ENCODE measurements at places on chromosomes 11 and 22. TPM values are rescaled to one million over a fixed set of nuclear protein-coding genes. Genes with fewer than 3 reads are reported as not detected.

- peak; percentile 63 for DNase-seq
- peaks cover 14% of the 10 kb centered on the region for H3K4me1 ChIP-seq
- H3K27me3 ChIP-seq: no peaks in the 10 kb centered on the region
- peak overlapping the region; percentile 89 for H3K4me3 ChIP-seq
- H3K27ac ChIP-seq: peak overlapping the region; percentile 98
Measured at GRCh38 chr11:11842421-11843008, 743 bp downstream of the USP47 start.

DNA sequence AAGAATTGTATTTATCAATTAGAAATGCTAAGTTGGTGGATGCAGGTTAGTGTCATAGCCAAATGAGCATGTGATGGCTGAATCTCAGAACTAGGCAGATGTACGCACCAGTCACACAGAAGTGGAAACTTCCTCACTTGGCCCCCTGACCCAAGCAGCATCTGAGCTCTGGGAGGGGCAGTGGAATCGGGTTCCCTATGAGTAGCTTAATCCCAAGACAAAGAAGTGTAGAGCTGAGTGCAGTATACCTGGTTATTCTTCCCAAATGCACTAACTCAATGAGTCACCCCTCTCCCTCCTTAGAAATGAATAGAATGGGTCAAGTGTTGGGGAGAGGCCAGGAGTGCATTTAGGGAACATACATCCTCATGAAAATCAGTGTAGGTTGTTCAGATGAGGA is 224.6 kb downstream of the FAT3 start:
- no peaks in the 10 kb centered on the region for H3K36me3 ChIP-seq
- no peaks in the 10 kb centered on the region for H3K4me1 ChIP-seq
- H3K4me3 ChIP-seq: no peak overlapping the region
- no peaks in the 10 kb centered on the region for H3K27me3 ChIP-seq
- no peak for DNase-seq
- no peak overlapping the region for H3K27ac ChIP-seq

DNA sequence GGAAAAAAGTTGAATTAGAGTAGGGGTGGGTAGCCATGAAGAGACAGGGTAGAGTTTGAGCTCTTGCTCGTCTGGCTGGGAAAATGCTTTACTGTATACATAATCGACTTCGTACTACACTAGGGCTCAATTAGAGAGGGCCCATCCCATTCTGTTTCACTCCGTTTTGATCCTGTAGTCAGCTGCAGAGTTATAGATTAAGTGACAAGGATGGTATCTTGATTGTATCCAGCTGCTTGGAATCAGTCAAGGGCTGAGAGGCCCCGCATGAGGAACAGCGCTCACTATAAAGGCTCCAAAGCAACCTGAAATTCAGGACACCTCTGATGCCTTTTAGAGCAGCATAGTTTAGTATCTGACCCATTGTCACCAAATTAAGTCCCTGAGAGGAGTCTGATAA is 81.6 kb downstream of the ALX4 start:
- H3K27ac ChIP-seq: no peak overlapping the region
- H3K36me3 ChIP-seq: no peaks in the 10 kb centered on the region
- no peaks in the 10 kb centered on the region for H3K4me1 ChIP-seq
- no peak for DNase-seq
- H3K27me3 ChIP-seq: no peaks in the 10 kb centered on the region
- no peak overlapping the region for H3K4me3 ChIP-seq

DNA sequence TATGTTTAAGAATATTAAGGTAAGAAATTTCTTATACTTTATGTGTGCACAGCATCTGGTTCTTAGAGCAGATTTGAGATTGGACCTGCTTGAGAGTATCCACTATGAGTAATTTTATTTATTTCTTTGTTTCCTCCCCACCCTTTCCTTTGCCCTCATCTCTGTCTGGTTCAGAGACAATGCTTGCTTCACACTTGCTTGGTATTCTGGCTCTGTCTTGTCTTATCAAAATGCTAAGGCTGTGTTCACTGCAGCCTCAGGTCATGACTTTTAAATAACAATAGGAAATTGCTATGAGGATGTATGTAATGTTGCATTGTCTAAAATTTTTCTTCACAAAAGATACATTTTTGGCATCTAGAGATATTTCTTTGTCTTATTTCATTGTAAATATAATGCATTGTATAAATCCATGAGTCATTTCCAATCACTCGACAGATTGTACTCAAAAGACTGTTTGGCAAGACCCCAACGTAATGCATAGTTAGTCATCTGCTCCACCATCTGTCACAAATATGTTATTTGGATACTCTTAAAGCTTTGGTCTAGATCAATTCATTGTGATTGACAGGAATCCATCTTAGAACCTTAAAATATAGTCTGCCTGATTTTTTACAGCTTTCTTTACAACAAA is 395.7 kb downstream of the AASDHPPT start:
- peaks cover 7% of the 10 kb centered on the region for H3K4me1 ChIP-seq
- H3K27ac ChIP-seq: no peak overlapping the region
- H3K4me3 ChIP-seq: no peak overlapping the region
- no peak for DNase-seq
- H3K27me3 ChIP-seq: no peaks in the 10 kb centered on the region

DNA sequence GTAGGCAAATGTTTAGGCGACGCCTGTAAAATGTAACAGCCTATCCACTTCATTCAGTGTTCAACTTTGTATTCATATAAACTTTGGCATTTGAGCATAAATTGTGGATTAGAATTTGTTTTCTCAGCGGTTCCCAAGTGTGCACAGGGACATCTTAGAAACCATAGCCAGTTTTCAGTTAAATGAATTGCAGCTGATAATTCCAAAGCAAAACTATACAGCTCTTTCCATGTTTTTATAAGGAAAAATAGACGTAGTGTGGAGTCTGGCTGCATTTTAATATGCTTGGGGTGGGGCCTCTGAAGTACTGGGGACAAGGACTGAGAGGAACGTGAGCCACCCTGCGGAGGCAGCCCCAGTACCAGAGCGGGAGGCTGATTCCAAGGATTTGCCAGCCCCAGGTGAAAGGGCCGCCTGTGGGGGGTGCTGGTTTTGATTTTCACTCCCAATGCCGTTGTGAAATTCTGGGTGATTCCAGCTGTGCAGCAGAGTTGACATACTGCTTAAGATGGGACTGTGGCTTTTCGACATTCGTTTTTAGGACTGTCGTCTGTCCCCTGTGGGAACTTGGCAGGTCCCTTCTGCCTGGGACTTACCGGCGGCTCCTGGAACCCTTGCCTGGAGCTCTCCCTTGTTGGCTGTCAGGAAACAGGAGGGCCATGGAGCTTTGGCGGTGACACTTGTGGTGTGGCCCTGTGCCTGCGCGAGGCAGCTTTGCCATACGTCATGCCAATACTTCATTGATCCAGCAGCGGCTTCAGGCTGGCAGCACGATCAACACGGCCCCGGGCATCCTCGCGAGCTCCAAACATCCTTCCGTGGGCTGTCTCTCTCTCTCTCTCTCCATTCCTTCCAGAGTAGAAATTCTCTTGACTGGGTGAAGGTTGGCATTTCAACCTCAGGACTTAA is 370.9 kb downstream of the TBC1D22A start:
- H3K4me1 ChIP-seq: no peaks in the 10 kb centered on the region
- no peaks in the 10 kb centered on the region for H3K27me3 ChIP-seq

DNA sequence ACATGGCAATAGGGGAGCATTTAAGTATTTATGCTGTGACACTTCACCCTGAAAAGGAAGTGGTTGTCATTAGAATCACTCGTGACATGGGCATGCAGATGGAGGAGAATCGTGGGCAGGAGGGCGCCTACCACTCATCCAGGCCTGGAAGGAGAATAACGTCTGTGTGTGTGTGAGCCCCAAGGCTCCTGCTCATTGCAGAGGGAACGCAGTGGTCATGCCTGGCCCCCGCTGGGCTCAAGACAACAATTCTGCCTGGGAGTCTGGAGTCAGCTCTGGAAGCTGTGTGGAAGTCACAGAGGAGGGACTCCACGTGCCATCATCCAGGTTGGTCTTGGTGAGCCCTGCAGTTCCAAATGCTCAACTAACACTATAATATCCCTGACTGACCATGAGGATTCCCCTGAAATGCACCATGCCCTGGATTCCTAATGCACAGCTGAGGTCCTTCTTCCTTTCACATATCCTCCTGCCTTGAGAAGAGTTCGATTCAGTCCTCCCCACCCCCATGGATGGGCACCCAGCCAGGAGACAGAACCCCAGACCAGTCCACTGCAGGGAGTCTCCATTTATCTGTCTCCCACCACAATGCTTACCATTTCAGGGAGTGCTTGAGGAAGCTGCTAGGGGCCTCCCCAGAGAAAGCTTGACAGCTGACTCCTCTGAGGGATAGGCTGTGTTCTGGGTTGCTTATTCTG is 446.9 kb upstream of the B3GAT1 start:
- no peak for DNase-seq
- H3K27me3 ChIP-seq: no peaks in the 10 kb centered on the region
- H3K36me3 ChIP-seq: no peaks in the 10 kb centered on the region
- H3K4me1 ChIP-seq: no peaks in the 10 kb centered on the region

- H3K27ac ChIP-seq: no peak overlapping the region
- DNase-seq: no peak
- no peaks in the 10 kb centered on the region for H3K27me3 ChIP-seq
- no peaks in the 10 kb centered on the region for H3K36me3 ChIP-seq
- no peaks in the 10 kb centered on the region for H3K4me1 ChIP-seq
Measured at GRCh38 chr11:109784536-109784935, 308.7 kb upstream of the ZC3H12C start.

The KDM4D gene
- 0.70 TPM for total RNA-seq

The TMEM191C gene
- total RNA-seq: 0.28 TPM

The LMO2 gene
- 45.2 TPM for total RNA-seq

The TRIM68 gene
- 9.0 TPM for total RNA-seq

The MYRF gene
- total RNA-seq: 10.6 TPM

The RRP7A gene
- total RNA-seq: 9.7 TPM
